Urinary bladder (tissue), 4 donors: ENCODE measurements at places on chromosomes 5 and 9. TPM values are rescaled to one million over a fixed set of nuclear protein-coding genes. Genes with fewer than 3 reads are reported as not detected.

GRCh38 chr5:1551426-1552301 is 27.9 kb upstream of the LPCAT1 start:
- DNase-seq: no peak

DNA sequence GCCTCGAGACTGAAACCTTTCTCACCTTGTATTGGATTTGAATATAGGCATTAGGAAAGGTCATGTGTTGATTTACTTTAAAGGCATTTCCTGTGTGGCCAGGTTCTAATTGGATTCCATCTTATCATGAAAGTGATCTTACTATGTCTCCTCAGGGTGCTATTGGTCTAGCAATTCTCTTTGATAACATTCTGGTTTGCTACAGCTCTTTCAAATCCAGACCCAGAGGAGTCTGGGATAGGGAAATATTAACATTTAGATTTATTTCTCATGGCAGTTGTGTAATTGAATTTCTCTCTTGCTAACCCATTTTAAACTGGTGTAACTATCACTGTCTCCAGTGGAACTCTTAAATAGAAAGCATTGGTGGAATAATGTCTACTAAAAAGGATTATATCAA is 69.9 kb upstream of the NMUR2 start:
- DNase-seq: no peak

- no peak for DNase-seq
These were observed 854 bp upstream of the TEX48 start for GRCh38 chr9:114682846-114683245.

DNA sequence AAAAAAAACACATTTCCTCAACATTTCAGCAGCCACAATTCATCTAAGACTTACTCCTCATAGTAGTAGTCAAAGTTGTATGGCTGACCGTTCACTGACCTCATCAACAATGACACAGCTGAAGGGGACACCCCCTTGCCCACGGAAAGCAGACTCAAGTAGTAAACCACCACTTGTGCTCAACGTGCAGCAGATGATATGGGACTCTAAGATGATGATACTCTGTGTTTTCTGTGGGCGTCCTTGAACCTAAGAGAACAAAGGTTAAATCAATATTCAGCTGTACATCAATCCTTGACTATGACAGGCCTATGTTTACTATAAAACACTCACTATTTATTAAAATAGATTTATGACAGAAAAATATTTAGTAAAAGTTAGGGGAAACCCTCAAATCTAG is 71.6 kb downstream of the SETX start:
- no peak for DNase-seq

- DNase-seq: no peak
These were observed 311.0 kb downstream of the SLIT3 start for GRCh38 chr5:168989731-168990505.

- no peak for DNase-seq
These were observed 199.7 kb downstream of the ARHGAP26 start for GRCh38 chr5:142969624-142970439.

- DNase-seq: no peak
These were observed 723.3 kb downstream of the CETN3 start for GRCh38 chr5:89686081-89686765.

GRCh38 chr9:108528231-108528630 is 327.6 kb downstream of the ACTL7B start:
- DNase-seq: no peak

GRCh38 chr5:91311697-91312501 is 71.2 kb downstream of the ARRDC3 start:
- no peak for DNase-seq

DNA sequence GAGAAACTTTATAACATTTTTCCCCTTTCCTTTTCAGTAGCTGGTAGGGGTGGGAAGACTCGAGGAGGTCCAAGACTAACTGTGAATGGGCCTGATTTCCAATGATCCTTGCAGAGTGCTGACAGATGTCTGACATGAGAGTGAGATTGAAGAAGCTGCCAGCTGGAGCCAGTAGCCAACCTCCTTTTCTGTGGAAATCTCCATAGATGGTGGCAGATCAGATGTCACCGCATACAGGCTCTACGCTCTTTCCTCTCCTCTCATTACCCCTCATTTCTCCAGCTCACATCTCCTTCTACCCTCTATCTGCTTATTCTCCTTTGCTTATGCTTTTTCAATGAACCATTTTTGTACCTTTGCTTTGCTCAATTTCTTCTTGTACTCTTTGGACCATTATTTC is 395.2 kb upstream of the TNC start:
- no peak for DNase-seq

DNA sequence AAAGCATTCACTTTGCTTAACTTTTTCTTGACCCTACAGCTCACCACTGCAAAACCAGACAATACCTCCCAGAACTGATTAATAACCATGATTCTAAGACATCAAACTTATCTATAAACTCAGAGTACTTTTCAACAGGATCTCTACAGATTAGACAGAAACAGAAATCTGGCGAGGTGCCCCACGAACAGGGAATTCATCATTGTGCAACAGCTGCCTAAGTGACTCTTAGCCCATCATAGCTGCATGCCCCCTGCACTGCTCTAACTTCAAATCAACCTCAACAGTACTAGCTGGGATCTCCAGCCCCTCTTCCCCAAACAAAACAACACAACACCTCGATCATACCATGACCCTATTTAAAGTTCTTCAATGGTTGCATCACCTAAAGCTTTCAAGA is 16.1 kb upstream of the COL23A1 start:
- no peak for DNase-seq

GRCh38 chr5:134038138-134038537 is 33.4 kb upstream of the VDAC1 start:
- no peak for DNase-seq

GRCh38 chr9:6214903-6215302 is 704 bp upstream of the IL33 start:
- DNase-seq: peak; percentile 56

POU5F2 gene
- total RNA-seq: 10.5 TPM

HMMR gene
- total RNA-seq: 29.0 TPM

TGFBI gene
- 394 TPM for total RNA-seq

ARSI gene
- 16.8 TPM for total RNA-seq

GABRA6 gene
- total RNA-seq: not detected
